Hematopoietic multipotent progenitor cell treated with erythropoietin and hydrocortisone succinate and interleukin-3 and kit ligand, for 17 days (in vitro differentiated cells): ENCODE measurements at places on chromosomes 4 and X.

- no peak for DNase-seq
Observed at GRCh38 chr4:73528171-73528570, 46.6 kb downstream of the AFM start.

GRCh38 chr4:78528327-78528726 is 23.2 kb upstream of the ANXA3 start:
- DNase-seq: no peak

DNA sequence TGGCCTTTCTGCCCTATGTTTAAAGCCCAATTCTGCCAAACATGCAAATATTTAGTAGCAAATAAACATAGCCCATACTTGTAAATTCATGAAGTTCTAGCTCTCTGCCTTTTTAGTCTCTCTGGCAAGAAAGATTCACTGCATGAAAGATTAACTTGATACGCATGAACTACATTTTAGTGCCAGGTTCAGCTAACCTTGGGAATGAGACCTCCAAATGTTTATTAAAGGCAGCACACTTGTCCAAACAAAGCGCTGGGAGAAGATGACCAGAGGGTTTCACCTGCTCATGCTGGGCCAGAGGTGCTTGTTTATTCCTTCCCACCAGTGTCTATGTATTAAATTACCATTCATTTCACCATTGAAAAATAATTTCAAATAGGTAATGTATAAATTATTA is 44.5 kb upstream of the IL1RAPL1 start:
- DNase-seq: no peak

GRCh38 chrX:7946960-7947359 is 19.7 kb upstream of the PNPLA4 start:
- no peak for DNase-seq

GRCh38 chrX:78182881-78183280 is 43.4 kb upstream of the TAF9B start:
- no peak for DNase-seq

DNA sequence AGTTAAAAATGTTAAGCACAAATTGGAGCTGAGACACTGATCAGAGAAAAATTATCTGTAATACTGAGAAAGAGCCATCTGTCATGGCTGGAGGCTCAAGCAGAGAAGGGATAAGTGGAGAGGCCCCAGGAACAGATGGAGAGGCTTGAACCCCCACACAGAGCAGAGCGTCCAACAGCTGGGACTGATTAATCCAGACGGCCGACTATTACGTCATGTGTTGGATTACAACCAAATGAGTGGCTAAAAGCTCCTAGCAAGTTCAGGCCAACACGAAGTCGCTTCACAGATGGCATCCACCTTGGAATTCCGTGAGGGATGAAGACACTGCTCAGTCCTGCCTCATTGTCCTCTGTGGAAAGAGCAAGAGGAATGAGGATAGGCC is 57.7 kb upstream of the ATXN3L start:
- DNase-seq: no peak

DNA sequence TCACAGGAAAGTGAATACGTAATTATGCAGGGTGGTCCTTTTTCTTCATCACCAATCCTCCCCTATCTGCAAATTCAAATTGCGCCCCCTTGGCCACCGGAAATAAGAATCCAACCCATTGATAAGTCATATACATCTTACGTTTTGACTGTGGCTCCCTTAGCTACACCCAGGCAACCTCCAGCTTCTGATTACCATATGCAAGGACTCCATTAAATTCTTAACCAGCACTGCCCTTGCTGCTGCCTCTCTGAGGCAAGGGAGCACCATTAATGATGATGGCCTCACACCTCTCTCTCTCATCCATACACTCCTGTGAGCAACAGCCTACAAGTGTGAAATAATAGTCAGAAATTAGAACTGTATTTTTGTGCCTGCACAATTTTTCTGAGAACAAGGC is 106.0 kb upstream of the NOCT start:
- no peak for DNase-seq

GRCh38 chr4:8602686-8603430 is 10.3 kb downstream of the CPZ start:
- no peak for DNase-seq

GRCh38 chr4:15901007-15901406 is 37.5 kb downstream of the FGFBP1 start:
- DNase-seq: no peak

DNA sequence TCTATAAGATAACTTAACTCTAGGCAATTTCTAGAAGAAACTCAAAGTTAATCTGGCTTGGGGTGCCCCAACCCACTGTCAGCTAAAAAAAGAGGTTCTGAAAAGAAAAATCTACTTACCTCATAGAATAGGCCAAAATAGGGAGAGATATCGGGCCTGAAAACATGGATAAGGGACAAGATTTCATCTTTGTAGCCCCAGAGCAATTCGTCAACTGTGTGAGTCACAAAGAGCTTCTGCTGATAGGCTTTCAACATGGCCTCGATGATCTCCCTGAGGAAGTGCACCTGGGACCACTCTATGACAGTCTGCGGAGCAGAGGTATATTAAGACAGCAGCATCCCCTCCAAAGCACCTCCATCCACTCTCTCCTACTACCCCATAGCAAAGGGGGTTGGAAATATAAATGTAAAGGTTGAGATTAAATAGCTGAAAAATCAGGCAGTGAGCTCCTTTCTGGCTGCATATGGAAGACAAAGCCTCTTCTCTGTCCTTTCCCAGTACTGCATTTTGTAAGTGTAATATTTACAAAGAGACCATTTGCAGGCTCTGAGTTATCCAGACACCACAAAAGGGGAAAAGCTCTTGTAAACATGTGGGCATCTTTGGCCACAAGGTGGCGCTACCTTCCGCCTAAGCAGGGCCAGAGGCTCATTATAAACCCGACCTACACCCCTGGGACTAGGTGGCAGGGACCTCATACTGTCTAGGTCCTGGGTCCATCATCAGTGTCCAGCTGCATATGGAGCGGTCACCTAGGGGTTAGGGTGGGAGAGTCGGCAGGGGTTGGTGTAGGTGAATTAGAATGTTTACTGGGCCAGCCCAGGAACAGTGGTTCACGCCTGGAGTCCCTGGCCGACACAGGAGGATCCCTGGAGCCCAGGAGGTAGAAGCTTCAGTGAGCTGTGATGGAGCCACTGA is 31.5 kb upstream of the NUP54 start:
- peak; percentile 90 for DNase-seq
